PC-3 (cell line): ENCODE measurements at places on chromosomes 12 and 14.

DNA sequence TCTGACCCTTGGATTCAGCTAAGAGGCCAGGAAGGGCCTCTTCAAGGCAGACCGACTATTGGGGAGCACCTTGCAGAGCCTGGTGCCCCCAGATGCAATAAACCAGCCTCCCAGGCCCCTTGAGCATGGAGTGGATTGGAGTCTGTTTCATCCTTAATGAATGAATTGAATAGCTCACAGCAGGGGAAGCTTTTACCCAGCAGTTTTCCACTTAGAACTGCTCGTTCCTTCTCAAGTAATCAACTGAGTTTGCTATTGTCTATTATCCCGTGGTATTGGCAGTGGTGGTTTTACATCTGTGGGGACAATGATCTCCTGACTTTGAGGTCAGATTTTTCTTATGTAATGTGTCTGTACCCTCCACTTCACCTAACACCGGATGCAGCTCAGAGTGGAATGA, 197.6 kb downstream of the AACS start:
- DNase-seq, result no peak

GRCh38 chr14:69675877-69676416, 64.6 kb downstream of the SUSD6 start:
- no peak for DNase-seq

DNA sequence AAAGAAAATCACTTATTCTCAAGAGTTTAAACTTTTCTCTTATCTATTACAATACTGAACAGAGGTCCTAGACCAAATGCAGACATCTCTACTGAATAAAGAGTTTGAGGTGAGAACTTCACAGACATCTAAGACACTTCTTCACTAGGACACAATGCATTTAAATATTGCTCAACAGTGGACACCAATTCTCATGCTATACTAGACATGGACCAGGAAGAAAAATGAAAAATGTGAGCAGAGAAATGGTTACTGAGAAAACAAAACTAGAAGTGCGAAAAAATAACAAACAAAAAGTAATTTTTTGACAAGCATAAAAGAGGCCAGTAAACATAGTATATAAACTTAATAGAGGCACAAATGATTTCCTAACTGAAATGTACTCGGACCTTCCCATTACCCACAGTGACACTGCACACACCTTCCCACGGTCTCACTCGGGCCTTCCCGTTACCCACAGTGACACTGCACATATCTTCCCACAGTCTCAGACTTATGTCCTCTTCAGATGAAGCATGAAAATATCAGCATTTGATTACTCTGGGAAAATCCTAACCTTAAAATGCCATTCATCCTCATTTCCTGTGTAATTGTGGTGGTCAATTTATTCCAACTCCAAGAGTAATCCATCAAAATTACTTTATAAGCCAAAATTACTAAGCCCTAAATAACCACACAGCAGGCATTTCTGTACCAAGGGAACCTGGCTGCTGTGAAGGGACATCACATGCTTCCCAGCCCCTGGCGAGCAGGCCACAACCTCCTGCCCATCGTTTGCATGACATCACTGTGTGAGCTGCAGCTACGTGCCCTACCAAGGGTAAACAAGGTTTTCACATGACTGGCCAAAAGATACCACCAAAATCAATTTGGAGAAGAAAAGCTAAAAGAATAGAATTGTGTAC, 6.4 kb downstream of the SLC15A4 start:
- no peak for DNase-seq

DNA sequence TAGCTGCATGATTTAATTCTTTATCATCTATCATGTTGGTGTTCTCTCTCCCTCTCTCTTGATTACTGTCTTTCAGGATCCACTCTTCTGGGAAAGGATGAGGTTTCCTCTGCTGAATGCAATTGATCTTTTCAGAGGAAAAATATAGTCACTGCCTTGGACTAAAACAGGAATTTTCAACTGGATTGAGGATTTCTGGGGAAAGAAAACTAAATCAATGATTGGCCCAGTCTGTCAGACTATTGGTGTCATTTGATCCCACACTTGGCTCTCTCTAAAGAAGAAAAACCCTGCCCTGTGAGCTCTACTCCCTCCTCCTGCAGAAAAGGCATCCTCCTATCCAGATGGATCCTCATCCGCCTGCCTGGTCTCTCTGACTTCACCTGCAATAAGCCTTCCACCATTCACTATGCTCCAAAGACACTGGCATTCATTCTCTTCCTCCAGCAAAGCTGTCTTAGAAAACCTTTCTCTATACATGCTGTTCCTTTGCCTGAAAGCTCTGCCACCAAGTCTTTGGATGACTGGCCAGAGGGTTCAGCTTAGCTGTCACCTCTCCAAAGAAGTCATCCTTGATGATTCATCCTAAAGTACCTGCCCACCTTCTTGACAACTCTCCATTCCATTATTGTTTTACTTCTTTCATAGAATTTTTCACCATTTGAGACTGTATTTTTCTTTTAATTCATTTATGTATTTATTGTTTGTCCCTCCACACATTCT, 127.7 kb upstream of the CAND1 start:
- no peak for DNase-seq

- no peak for DNase-seq
Measured at GRCh38 chr12:105459760-105460330, 129.4 kb downstream of the C12orf75 start.

- no peak for DNase-seq
Measured at GRCh38 chr12:52600941-52601481, at the start of gene KRT72. Gene KRT72 (minus strand): TSS chr12:52601463. CDS start chr12:52601452, 11 bp downstream.

- peak; percentile 3 for DNase-seq
Measured at GRCh38 chr12:102824218-102824835, 92.7 kb downstream of the PAH start.

- DNase-seq, result no peak
Measured at GRCh38 chr14:103241531-103241930, 92.5 kb upstream of the EIF5 start.

DNA sequence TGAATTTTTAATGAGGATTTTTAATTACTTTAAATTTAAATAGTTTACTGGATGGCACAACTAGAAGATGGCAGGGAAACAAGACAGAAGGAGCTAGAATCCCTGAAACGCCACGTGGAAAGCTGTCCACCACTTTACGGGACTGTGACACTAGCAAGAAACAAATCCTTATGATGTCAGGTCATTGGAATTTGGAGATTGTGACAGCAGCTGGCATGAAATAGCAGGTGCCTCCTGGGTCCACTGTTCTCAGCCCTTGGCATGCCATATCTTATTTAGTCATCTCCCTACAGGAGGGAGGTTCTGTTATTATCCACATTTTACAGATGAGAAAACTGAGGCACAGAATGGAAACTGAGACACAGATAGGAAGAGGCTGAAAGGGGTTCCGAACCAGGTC, 113.8 kb downstream of the BCL11B start:
- DNase-seq, result peak; percentile 17
